Stimulated activated CD4-positive, alpha-beta T cell treated with anti-CD3 and anti-CD28 coated beads, Interleukin-4, amount 100 ng/mL, for 24 hours (primary cell): ENCODE measurements at places on chromosomes 7 and 10.

DNA sequence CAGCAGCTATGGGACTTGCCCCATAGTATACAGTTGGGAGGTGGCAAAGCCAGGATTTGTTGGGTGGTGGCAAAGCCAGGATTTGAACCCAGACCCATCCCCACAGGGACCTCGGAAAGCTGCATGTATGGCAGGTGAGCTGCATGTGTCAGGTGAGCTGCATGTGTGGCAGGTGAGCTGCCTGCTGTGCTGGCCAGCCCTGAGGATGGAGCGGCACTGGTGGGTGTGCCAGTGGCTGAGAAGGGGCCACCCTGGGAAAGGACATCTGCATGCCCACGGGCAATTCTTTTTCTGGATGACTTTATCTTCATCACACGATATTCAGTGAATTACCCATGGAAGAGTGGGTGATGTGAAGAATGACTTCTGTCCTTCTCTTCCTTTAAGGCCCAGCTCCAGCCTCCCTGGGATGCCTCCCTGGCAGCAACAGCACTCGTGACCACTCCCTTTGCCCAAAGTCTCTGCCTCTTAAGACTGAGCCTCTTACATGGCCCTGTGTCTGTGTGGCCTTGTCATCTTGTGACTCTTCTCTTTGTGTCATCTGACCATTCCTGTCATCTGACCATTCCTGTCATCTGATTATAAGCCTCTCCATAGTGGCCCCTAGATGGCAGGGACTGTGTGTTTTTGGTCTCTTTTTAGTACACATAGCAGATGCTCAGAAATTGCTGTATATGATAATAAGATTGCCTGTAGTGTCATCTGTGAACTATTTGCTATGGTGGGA, 25.0 kb downstream of the CLEC2L start:
- DNase-seq, result no peak

DNA sequence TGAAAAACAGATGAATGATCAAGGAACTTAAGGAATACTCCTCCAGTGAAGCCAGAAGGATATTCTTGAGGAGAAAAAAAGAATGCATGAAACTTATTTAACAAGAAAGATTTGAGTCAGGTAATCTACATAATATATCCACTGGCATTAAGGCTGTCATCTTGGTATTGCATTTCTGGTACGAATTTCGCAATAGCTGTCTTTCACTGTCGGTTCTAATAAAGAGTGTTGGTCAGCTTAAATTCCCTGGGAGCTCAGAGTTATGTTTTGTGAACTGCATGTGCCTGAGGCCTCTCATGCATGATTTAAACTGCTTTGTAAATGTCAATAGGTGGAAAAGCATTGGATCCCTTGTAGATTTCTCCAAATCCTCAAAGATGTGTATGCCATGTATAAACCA, 565.3 kb upstream of the GALNT17 start:
- DNase-seq, result no peak

- DNase-seq, result no peak
These were observed 2.7 kb downstream of the IGFBP1 start for GRCh38 chr7:45890902-45891461.

- DNase-seq, result no peak
These were observed 63.5 kb upstream of the LAMB1 start for GRCh38 chr7:108066486-108066885.

DNA sequence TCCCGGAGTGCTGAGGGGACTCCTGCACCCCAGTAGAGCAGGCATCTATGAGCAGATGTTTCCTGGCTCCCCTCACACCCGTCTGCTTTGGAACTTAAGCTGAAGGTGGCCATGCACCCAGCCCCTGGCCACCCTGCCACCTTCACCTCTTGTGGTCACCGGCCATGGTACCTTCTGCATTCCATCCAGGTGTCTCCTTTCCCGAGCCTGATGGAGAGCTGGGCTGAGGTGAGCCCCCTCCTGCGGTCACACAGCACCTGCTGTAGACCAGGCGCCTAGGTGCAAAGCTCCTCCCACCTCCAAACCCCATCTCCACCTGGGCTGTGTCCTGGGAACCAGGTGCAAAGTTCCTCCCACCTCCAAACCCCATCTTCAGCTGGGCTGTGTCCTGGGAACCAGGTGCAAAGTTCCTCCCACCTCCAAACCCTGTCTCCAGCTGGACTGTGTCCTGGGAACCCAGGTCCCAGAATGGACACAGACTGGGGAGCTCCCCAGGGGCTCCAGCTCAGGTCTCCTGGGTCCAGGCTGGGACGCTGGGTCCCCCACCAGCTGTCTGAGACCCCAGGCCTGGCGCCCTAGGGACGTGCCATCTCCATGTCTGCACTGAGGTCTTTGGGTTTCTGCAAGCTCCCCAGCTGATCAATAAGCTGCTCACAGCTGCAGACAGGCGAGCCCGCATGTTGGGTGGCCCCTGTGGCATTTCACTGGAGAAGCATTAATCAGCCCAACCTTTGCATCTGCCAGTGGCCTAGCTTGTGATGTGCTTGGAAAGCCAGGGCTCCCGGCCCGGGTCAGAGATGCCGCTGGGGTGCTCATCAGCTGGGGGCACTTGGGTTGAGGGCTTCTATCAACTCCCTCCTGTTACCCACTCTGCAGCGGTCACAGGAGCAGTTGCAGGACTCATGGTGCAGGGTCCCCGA, 61.2 kb upstream of the INPP5A start:
- DNase-seq, result no peak

DNA sequence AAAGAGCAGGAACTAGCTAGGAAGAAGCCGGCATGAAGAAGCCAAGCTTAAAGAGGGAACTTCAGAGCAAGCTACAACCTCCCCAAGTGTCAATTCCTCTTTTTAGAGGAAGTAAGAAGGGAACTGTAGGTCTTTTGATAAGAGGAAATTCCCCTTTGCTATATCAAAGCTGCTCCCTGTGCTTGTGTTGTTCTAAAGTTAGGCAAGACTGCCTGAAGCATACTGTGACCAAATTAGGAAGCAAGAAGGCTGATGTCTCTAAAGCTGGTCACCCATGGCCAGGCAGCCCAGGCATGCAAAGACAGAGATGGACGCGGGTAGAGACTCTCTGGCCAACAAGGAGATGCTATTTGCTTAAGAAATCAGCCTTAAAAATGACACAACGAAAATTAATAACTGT, 87.9 kb downstream of the RNF216 start:
- DNase-seq, result no peak

DNA sequence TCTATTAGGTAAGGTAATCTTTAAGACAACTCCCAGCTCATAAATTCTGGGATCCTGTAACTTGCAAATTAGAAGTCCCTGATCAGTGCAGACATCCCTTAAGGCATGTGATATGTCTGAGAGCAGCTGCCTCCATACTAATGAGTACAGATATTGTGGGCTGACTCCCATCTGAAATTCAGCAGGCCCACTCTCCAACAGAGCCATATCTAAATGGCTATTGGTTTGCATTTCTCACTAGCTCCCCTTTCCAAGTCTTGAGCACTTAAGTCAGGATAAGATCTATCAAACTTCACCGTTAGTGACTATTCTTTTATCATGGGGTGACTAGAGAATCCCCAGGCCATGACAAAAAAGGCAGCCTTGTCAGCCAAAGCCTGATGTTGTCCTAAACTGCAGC, 785.4 kb downstream of the IPMK start:
- DNase-seq, result no peak

DNA sequence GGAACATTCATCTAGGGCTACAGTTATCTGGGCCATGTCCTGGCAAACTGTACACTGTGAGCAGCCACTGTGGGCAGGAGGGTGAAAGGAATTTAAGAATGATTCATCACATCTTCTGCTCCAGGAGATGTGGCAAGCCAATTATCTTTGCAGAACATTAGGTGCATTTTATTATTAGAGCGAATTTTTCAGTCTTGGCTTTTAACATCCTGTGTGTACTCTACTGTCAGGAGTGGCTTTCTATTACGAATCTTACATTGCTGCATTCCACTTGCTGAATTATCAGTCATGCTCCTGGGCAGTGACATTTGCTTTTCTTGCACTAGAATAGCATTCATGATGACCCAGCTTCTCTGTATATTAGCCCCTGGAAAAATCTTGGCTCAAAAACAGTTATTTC, 109.2 kb upstream of the TARP start:
- DNase-seq, result no peak

- no peak for DNase-seq
These were observed 20.3 kb upstream of the LANCL2 start for GRCh38 chr7:55344840-55345239.

DNA sequence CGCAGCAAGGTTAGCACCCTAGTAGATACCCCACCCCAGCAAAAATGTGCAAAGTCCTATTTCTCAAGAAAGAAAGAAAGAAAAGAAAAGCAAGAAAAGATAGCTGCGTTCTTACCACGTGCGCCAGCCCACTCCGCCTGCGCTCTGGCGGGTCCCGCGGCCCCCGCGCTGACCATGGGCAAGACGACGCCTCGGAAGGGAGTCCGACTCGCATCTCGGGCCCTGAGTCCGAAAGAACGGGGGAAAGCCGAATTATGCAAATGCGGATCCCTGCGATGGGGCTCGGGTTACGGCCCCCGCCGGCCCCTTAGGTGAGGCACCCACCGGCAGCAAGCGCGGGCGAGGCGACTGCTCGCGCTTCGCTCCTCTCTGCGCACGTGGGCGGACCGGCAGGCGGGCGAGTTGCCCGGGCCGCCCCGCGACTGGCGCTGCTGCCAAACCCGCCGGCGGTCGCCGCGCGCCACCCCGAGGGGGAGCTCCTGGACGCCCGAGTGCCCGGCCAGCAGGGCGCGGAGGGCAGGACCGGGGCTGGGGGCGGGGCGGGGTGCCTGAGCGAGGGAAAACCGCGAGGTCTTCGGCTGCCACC, 2.4 kb upstream of the EGR2 start:
- peak; percentile 66 for DNase-seq
